ENCODE measurements at places on chromosomes 1 and 21.

DNA sequence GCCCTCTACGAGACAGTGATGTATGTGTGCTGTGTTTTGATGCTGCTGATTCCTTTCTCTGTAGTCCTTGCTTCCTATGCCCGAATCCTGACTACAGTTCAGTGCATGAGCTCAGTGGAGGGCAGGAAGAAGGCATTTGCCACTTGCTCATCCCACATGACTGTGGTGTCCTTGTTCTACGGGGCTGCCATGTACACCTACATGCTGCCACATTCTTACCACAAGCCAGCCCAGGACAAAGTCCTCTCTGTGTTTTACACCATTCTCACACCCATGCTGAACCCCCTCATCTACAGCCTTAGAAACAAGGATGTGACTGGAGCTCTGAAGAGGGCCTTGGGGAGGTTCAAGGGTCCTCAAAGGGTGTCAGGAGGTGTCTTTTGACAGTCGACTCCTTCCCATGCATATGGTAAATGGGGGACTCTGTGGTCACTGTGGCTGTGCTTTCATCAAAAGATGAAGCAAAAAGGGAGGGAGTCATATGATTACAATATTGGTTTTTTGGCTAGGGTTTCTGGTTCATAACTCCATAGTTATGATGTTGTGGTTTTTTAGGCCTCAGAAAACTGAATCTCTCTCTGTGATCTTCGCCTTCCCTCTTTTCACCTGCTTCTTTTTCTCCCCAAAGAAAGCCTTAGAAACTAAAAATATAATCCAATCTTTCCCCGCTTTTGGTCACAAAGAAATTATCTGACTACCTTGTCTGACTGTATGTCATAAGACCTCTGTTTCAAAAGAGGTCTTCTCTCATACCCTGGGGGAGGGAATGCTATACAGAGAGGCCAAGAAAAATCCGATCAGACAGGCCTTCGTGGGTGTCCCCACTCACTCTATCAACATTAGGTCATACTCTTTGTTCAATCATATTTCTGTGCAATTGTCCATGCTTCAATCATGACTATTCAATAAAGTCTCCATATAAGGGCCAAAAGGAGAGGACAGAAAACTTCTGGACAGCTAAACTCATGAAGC is 4.2 kb downstream of the OR2T1 start:
- no peak overlapping the region for H3K4me3 ChIP-seq
- peaks cover 2% of the 10 kb centered on the region for H3K4me1 ChIP-seq
- H3K27me3 ChIP-seq: no peaks in the 10 kb centered on the region
- no peak for DNase-seq
- no peaks in the 10 kb centered on the region for H3K36me3 ChIP-seq

DNA sequence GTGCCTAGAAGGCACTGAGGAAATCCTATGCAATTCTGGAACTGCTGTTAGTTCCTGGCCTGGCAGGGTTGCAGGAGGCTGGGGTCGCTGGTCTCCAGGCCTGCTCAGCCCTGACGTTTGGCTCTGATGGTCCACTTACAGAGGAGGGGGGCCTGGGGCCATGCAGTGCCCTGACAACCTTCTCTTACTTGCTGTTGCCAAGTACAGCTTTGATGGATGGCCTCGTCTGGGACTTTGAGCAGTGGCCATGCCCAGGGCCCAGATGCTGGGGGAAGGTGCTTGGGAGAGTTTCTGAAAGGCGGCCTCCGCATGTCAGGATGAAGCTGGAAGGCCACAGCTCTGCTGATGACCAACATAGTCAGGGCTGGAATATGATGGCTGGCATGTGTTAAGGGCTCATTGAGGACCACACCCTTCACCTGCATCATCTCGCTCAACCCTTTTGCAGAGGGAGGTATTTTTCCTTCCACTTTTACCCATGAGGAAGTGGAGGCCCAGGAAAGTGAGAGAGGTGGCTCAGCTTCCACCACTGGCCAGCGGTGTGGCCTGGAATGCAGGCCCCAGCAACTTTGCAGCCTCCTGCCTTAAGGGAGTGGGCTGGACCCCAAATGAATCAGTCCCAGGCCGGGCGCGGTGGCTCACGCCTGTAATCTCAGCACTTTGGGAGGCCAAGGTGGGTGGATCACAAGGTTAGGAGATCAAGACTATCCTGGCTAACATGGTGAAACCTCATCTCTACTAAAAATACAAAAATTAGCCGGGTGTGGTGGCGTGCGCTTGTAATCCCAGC is 34.7 kb upstream of the LRRC3 start:
- no peak overlapping the region for H3K4me3 ChIP-seq
- H3K36me3 ChIP-seq: peaks cover 14% of the 10 kb centered on the region
- H3K4me1 ChIP-seq: no peaks in the 10 kb centered on the region
- no peak overlapping the region for H3K27ac ChIP-seq
- no peaks in the 10 kb centered on the region for H3K27me3 ChIP-seq

DNA sequence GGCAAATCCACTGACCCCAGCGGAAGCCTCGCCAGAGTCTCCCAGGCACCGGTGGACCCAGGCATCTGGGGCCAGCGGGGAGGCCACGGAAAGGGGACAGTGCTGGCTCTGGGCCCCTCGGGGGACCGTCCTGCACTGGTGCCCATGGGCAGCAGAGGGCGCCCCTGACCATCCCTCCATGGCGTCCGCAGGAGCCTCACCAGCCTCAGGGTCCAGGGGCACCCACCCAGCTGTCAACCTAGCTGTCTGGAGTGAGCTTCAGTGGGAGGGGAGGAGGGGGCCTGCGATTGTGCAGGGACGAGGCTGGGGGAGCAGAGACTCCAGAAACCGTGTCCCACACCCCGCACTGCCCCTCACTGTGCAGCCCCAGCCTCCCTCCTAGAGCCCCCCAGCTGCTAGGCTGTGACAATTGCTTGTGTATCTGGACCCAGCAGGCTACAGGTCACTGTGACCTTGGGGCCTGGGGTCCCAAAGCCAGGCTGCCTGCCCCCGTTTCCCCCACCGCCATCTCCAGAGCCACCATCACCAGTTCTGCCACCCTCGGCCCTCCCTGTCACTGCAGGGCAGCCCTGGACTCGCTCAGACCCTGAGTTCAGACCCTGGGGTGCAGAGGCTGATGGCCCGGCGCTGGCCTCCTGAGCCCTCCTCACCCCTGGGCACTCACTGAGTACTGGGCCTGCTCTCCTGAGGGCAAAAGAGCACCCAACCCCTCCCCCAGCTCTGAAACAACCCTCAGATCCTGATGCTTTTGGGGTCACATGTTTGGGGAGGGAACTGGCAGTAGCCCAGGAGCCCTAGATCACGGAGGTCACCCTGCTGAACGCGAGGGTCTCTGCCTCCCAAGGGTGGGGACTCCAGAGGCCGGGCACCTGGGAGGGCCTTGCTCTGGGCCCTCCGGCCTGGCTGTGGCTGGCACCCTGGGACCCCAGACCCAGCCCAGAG is 10.6 kb upstream of the COL6A1 start:
- H3K27me3 ChIP-seq: peaks cover 16% of the 10 kb centered on the region
- no peak for DNase-seq
- H3K4me3 ChIP-seq: no peak overlapping the region

GRCh38 chr21:34336756-34337391 is 26.9 kb upstream of the KCNE2 start:
- H3K27ac ChIP-seq: no peak overlapping the region
- no peaks in the 10 kb centered on the region for H3K36me3 ChIP-seq
- peaks cover 16% of the 10 kb centered on the region for H3K4me1 ChIP-seq
- no peak overlapping the region for H3K4me3 ChIP-seq

DNA sequence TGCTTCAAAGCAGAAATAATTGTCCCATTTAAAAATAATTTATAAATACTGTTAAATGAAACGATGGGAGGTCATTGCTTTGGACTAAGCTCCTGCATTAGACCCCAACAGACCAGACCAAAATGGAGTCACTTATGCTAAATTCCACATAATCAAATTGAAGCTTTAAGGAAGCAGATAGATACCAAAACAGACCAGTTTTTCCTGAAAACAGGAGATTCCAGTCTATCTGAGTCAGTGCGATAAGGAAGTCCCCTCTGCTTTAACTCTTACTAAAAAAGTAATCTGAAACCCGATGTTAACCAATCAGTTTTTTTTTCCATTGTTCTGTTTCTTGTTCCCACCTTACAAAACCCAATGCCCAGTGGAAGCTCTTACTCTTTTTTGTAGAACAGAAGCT is 16.2 kb upstream of the DNASE2B start:
- H3K4me3 ChIP-seq: no peak overlapping the region
- H3K4me1 ChIP-seq: no peaks in the 10 kb centered on the region
- H3K27ac ChIP-seq: no peak overlapping the region
- DNase-seq: no peak
- H3K36me3 ChIP-seq: no peaks in the 10 kb centered on the region
- H3K27me3 ChIP-seq: peaks cover 4% of the 10 kb centered on the region

DNA sequence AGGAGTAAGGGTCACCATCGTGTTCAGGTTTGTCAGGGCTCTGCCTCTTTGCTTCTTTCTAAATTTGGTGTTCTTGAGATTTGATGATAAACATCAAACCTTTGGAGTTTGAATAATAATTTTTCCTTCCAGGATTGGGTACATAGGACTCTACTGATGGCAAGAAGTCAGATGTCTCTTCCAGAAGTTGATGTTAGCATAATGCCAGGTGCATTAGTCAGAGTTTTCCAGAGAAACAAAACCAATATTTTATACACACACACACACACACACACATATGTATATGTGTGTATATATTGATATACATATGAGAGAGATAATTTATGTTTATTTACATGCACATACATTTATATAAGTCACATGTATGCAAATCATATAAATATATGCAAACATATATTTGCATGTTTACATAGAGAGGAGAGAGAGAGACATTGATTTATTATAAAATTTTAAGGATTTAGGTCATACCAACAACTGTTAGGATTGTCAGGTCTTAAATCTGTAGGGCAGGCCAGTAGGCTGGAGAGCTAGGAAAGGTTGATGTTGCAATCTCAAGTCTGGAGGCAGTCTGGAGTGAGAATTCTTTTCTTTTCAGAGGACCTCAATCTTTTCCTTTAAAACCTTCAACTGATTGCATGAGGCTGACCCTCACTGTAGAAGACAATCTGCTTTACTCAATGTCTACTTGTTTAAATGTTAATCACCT is 199.2 kb downstream of the HLX start:
- H3K4me3 ChIP-seq: no peak overlapping the region
- DNase-seq: no peak
- H3K4me1 ChIP-seq: peaks cover 14% of the 10 kb centered on the region

GRCh38 chr1:79497193-79497773 is 490.8 kb upstream of the ADGRL4 start:
- H3K4me1 ChIP-seq: no peaks in the 10 kb centered on the region
- no peaks in the 10 kb centered on the region for H3K36me3 ChIP-seq
- DNase-seq: no peak
- H3K27me3 ChIP-seq: no peaks in the 10 kb centered on the region
- H3K4me3 ChIP-seq: no peak overlapping the region

GRCh38 chr21:38810034-38810825 is 4.5 kb downstream of the ETS2 start:
- H3K27ac ChIP-seq: no peak overlapping the region
- peaks cover 54% of the 10 kb centered on the region for H3K4me1 ChIP-seq
- no peaks in the 10 kb centered on the region for H3K27me3 ChIP-seq
- DNase-seq: no peak

GRCh38 chr1:111161843-111162487 is 21.9 kb downstream of the CEPT1 start:
- H3K36me3 ChIP-seq: peaks cover 47% of the 10 kb centered on the region
- H3K4me3 ChIP-seq: no peak overlapping the region
- no peaks in the 10 kb centered on the region for H3K27me3 ChIP-seq
- DNase-seq: no peak
- peaks cover 3% of the 10 kb centered on the region for H3K4me1 ChIP-seq
- no peak overlapping the region for H3K27ac ChIP-seq

DNA sequence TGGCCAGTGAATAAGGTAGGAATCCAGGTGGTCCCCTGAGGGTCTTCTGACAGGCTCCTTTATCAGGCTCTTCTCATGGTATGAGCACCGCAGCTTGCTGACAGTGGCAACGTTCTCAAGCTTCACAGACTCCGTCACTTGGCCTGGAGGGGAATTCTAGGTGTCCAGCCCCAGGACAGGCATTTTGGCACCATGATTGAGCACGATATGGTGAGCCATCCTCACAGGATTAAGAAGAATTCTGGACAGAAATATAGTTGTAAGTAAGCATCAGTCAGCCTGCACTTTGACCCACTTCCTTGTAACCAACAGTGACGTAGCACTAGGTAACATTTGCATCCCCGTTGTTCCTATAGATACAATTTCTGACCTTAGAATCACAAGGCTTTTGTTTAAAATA is 30.5 kb upstream of the KIF26B start:
- no peak overlapping the region for H3K4me3 ChIP-seq
- H3K4me1 ChIP-seq: no peaks in the 10 kb centered on the region
- H3K36me3 ChIP-seq: no peaks in the 10 kb centered on the region
- H3K27ac ChIP-seq: no peak overlapping the region
- DNase-seq: no peak
- H3K27me3 ChIP-seq: no peaks in the 10 kb centered on the region

GRCh38 chr21:28283641-28284490 is 708.8 kb downstream of the LTN1 start:
- H3K4me1 ChIP-seq: no peaks in the 10 kb centered on the region
- H3K4me3 ChIP-seq: no peak overlapping the region
- DNase-seq: no peak
- no peaks in the 10 kb centered on the region for H3K27me3 ChIP-seq
- H3K27ac ChIP-seq: no peak overlapping the region

DNA sequence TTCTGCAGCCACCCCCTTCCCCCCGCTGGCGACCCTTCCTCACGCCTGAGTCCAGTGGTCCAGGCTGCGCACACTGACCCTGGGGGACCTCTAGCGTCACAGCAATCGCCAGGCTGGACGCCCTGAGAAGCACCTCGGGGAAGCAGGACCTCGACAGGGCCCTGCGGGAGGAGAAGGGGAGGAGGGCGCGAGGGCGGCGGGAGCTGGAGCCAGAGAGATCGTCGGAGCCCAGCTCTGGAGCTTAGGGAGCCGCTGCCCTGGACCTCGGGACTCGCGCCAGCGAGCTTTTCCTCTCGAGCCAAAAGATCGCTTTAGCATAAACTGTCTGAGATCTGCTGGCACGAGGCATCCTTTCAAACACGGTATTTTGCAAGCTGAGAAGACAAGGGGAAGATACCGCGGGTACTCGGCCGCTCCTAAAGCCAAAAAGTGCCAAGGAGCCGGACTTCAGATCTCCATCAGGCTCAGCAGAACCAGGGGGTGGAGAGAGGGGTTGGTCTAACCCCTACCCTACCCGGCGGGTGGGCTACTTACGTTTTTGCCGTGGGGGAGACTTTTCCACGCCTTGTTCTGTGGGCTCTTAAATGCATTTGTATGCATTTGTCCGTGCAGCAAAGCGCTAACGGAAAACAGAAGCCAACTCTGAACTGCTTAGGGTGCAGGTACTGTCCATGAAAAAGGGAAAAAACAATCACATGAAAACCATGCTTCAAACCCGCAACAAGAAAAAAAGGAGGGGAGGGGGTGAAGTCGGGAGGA is 586 bp downstream of the COL24A1 start:
- no peaks in the 10 kb centered on the region for H3K36me3 ChIP-seq
- no peak overlapping the region for H3K27ac ChIP-seq
- H3K4me1 ChIP-seq: peaks cover 3% of the 10 kb centered on the region
- no peak for DNase-seq
- H3K4me3 ChIP-seq: peak overlapping the region; percentile 58
- peaks cover 44% of the 10 kb centered on the region for H3K27me3 ChIP-seq

GRCh38 chr1:180084867-180085266 is 69.8 kb upstream of the QSOX1 start:
- DNase-seq: no peak
- no peaks in the 10 kb centered on the region for H3K4me1 ChIP-seq
- no peaks in the 10 kb centered on the region for H3K27me3 ChIP-seq
- no peak overlapping the region for H3K27ac ChIP-seq
- H3K4me3 ChIP-seq: no peak overlapping the region

GRCh38 chr1:205046870-205047269 is 3.9 kb downstream of the CNTN2 start:
- H3K27me3 ChIP-seq: peaks cover 33% of the 10 kb centered on the region
- H3K27ac ChIP-seq: no peak overlapping the region
- H3K36me3 ChIP-seq: no peaks in the 10 kb centered on the region

Measured in activated T-helper 2 cell treated with anti-CD3 and anti-CD28 coated beads, Interferon-gamma antibody, Interleukin-2, Interleukin-4, amounts not matched to agents 10 μg/mL and 5 μg/mL and 100 μg/mL, durations not matched to agents 14 hours and 24 hours and 36 hours (primary cell).